ENCODE measurements at places on chromosomes 1 and 21.
A peak's percentile ranks its signal among the peaks of the same experiment; 100 is the strongest.

DNA sequence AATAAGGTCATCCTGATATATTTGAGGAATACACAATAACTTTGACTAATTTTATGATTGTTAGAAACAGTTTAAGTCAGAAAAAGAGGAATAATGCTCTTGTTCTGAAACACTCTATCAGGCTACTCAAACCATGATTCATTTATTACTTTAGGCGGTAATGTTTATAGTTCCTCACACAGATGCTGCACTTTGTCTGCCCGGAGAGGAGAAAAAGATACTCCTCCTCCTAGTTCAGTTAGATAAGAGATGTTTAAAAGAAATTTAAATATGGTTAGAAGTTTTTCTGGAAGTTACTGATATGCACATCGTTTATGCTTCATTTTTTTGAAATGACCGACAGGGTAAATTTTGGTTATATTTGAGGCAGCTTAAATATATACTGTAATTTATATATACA lies 103.0 kb downstream of the ZMYM4 start:
- DNase-seq = no peak

- peak; percentile 37 for DNase-seq
Measured at GRCh38 chr1:115329965-115330364, 8.1 kb downstream of the NGF start.

GRCh38 chr1:12485231-12486058 lies 132.6 kb downstream of the DHRS3 start:
- peak; percentile 70 for DNase-seq

DNA sequence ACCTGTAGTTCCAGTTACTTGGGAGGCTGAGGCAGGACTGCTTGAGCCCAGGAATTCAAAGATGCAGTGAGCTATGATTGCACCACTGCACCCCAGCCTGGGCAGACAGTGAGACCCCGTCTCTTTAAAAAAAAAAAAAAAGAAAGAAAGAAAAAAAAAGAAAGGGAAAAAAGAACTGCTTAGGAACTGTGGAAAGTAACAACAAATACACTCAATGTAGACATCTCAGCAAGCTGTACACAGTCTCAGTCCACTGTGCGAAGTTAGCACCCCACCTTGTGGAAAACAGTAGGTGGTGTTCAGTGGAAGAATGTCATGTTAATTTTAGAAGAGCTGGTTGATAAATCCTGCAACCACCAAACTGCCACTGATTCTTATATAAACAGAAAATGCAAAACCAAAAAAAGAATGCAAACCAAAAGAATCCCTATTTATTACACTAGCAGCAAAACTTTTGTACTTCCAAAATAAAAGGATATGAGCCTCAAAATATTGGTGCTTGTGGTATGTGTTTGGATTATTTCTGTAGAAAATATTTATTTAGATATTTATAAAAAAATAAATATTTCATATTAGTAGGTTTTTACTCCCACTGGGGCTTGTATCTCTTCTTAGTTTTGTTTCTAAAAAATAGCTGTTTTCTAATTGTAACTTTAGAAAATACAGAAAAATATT lies 31.1 kb downstream of the ALG14 start:
- DNase-seq = peak; percentile 90

GRCh38 chr21:38605236-38605635 lies 107.0 kb upstream of the ERG start:
- DNase-seq = no peak
